Activated CD4-positive, CD25-positive, alpha-beta regulatory T cell (primary cell): ENCODE measurements at places on chromosomes 2 and 18.

GRCh38 chr18:54612237-54612636 lies 21.2 kb downstream of the DYNAP start:
- no peak for DNase-seq

- DNase-seq: no peak
These were observed 147.6 kb downstream of the THADA start for GRCh38 chr2:43448011-43448821.

- no peak for DNase-seq
These were observed 3.8 kb downstream of the GBX2 start for GRCh38 chr2:236164201-236164924.

GRCh38 chr2:239583171-239583878 lies 182.5 kb upstream of the HDAC4 start:
- DNase-seq: no peak

GRCh38 chr18:60503199-60503598 lies 130.6 kb upstream of the MC4R start:
- DNase-seq: no peak

DNA sequence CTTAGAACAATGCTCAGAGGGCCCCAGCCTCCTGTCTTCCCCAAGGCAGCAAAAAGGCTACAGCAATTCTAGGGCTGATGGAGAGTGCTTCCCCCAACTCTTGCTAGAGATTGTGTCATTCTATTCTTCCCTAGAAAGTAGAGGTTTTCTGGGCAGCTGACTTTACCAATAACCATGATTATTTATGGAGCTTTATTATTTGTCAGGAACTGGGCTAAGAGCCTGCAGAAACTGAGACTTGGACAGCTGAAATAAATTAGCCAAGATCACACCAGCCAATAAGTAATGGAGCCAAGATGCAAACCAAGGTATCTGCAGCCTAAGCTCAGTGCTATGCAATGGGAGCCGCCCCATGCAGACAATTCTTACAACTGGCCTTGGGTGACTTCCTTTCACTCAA lies 84.8 kb downstream of the CCBE1 start:
- DNase-seq: no peak

DNA sequence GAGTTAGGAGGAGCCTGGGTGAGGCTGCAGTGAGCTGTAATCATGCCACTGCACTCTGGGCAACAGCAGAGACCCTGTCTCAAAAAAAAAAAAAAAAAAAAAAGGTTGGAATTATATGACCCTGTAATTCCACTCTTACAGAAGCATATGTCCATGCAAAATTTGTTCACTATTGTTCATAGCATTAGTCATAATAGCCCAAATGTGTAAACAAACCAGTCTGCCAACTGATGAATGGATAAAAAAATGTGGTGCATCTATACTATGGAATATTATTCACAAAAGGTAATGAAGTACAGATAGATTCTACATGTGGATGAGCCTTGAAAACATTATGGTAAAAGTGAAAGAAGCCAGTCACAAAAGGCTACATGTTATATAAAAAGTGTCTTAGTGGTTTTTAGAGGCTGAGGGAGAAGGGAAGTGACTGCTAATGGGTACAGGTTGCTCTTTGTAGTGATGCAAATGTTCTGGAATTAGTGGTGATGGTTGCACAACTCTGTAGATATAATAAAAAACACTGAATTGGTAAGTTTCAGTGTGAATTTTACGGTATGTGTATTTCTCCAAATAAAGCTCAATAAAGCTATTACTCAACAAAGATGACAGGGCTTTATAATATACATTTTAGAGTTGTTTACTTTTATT lies 9.4 kb downstream of the COA5 start:
- DNase-seq: no peak

- DNase-seq: no peak
These were observed 4.1 kb downstream of the KCNF1 start for GRCh38 chr2:10915731-10916276.

DNA sequence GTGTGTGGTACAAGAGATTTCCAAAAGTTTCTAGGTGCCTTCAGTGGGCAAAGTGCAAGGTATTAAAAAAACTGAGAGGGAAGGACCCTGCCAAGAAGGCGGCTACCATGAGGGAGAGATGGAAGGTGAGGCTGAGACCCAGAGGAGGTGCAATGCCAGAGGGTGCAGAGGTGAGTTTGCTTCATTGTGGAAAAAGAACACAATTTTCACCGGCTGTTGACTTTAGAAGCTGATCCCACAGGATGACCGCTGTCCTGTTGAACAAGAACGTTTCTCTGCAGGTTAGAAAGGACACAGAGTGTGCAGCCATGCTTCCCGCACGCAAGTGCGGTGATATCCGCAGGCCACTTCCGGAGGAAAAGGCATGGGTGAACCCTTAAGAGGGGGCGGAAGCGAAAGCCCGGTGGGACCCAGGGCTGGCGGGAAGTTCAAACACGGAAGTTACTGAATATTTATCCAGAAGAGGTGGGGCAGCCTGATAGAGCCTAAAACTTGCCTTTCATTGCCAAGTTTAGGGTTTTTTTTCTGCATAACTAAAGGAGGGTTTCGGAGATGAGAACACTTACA lies 16.6 kb downstream of the SP110 start:
- DNase-seq: no peak

DNA sequence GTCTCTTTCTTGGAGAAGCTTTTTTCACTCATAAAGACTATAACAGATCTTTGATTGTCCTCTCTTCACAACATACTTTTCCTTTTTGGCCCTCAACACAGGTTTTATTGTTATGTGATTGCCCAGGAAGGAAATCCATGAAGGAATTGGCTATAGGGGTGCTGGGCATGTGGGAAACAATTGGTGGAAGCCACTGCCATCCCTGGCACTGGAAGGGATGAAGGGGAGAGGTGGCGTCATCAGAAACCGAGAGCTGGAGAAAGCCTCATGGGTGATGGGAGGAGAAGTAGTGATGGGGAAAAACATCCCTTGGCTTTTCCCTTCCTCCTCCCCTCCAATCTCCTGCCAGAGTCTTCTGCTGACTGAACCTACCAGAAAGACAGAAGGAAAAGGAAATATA lies 106.2 kb downstream of the SPOPL start:
- no peak for DNase-seq

DNA sequence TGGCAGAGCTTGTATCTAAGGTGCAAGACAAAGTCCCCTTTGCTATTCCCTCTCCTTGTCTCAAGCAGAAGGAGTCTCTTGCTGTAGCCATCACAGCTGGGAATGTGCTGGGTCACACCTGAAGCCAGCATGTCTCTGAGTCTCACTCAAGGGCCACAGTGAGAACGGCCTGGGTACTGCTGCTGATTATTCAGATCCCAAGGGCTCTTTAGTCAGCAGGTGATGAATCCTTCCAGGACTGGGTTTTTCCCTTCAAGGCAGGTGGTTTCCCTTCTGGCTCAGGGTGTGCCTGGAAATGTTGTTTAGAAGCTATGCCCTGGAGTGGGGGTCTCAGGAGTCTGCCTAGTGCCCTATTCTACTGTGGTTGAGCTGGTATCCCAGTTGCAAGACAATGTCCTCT lies 356.3 kb downstream of the PARD3B start:
- DNase-seq: no peak

DNA sequence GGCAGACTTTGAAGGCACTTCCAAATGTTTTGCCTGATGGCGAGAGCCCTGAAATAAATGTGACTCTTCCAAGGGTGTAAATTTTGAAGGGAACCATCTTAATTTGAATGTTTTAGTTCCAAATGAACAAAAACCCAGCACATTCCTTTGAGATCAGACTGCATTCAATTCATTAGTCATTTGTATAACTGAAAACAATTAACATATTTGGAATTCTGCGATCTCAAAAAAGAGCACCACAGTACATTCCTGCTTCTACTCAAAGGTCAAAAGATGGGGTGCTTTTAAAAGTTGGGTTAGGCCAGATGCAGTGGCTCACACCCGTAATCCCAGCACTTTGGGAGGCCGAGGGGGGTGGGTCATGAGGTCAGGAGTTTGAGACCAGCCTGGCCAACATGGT lies 38.2 kb upstream of the CHRNA1 start:
- no peak for DNase-seq

DNA sequence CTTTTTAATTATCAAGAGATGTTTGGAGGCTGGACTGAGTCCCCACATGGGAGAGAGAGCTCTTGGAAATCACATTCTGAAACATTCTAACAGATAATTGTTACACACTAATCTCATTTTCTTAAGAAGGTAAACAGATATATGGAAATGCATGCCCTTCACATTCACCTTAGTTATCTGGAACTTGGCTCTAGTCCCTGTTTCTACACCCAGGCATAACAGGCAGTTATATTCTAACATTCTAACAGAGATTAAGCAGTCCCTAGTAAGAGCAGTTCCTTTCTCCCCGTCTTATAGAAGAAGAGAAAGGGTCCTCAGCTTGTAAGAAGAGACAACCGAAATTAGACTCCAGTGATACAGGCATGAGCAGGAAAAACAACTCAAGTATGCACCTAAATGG lies 385.4 kb downstream of the SOX11 start:
- DNase-seq: no peak

DNA sequence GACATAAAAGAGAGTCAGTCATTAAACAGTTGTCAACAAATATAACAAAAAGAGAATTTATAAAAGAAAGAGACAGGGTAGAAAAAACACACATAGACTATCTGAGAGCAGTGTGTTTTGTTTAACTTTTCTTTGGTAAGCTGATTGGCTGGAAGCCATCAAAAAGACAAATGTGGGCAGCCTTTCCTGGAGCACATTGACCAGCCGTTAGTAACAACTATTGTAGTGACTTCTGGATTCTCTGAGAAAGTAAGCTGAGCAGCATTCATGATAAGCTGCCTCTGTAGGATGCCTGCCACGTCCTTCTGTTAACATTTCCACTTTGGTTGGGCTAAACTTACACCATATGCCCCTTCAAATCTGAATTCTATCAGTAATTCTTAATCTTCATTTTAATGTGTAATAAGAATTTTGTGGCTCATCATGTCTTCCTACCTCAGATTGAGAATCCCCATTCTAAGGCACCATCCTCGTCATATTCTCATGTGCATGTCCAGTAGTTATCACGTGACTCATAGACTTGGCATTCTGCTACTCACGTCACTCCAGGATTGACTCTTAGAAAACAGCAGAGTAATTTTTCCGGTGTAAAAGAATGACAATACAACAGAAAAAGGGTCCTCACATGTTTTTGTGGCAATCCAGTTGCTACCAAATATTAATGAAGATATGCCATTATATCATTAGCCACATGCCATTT lies 43.4 kb upstream of the DNAJC10 start:
- DNase-seq: no peak

GRCh38 chr2:160826496-160826895 lies 332.9 kb upstream of the RBMS1 start:
- no peak for DNase-seq

- no peak for DNase-seq
These were observed 48.8 kb upstream of the PPP1CB start for GRCh38 chr2:28702878-28703277.

DNA sequence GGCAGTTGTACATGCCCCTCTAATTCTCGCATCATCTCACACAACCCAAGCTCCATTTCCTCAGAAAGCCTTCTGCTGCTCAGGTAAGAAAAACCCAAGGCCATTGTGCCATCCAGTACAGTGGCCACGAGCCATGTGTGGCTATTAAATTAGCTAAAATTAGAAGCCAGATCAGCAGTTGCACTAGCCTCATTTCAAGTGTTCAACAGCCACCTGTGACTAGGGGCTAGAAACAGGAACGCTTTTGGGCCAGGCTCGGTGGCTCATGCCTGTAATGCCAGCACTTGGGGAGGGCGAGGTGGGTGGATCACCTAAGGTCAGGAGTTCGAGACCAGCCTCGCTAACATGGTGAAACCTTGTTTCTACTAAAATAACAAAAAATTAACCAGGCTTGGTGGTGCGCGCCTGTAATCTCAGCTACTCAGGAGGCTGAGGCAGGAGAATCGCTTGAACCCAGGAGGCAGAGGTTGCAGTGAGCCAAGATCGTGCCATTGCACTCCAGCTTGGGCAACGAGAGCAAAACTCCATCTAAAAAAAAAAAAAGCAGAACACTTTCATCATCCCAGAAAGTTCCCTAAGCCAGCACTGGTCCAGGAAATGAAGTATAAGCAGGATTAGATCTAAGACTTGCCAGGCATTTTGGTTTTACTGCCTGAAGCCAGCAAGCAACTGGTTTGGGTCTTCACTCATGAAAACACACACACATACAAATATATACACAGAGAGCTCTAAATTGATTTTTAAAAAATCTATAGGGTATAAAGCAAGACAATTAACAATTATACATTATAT lies 35.7 kb downstream of the ATP8B1 start:
- no peak for DNase-seq

DNA sequence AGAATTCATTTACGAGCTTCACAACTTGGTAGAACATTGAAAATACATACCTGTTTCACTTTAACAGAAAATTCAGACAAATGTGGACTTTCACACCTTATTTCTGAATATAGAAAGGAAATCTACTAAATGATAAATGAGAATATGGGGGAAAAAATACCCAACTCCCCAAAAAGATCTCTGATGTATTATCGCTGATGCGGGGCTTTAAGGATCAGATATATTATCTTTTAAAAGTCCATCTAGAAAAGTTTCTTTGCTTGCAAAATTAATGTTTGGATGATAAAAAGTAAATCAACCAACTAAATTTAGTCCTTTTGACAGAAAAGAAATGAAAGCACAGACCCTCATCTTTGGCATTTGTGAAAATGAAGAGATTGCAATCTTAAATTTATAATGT lies 540.1 kb upstream of the CHAC2 start:
- no peak for DNase-seq

- DNase-seq: no peak
These were observed 275.9 kb downstream of the RBM43 start for GRCh38 chr2:150985741-150986140.

DNA sequence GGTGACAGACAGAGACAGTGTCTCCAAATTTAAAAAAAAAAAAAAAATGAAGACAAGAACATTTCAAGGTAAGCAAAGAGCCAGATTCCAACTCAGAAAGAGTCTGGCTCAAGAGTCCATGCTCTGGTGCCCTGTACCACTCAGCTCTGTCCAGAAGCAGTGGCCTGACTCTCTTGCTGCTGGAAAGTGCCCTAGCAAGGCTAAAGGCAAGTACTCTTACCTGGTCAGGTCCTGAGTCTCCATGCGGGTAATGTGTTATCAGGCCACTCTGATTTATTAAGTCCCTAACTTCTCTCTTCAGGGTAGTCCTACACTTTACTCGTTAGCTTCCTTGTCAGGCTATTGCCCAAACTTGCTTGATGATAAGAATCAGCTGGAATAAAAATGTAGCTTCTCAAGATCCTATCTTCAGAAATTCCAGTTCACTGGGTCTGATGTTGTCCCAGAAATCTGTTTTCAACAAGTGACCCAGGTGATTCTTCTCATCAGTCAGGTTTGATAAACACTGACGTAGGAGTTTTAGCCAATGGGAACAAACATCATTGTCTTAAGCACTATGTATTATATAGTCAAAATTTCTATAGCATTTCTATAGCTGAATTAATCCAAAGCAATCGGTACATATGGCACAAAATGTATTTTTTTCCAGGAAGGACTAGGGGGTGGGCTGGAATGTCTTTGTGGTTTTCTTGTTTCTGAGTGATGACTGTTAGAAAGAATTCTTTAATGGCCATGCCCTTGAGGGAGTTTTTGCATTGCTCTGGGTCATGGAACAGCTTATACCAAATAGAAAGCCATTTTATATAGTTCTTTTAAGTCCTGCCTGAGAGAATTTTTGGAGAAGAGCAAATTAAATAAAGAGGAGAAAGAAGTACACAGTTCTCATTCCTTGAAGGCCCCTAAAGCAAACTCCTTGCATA lies 139.9 kb upstream of the DNMT3A start:
- DNase-seq: no peak
